ENCODE measurements at places on chromosomes 2 and 18.

GRCh38 chr2:50515638-50516037 is 516.3 kb downstream of the NRXN1 start:
- no peak for DNase-seq

- DNase-seq = no peak
Observed at GRCh38 chr2:142165790-142166189, 35.0 kb upstream of the LRP1B start.

- no peak for DNase-seq
Observed at GRCh38 chr2:33069894-33070651, 123.3 kb downstream of the LTBP1 start.

GRCh38 chr2:239472235-239472775 is 71.5 kb upstream of the HDAC4 start:
- peak; percentile 76 for DNase-seq
